Activated T-helper 1 cell treated with Interleukin-2 at 50 U/mL for 16 hours (primary cell): ENCODE measurements at places on chromosomes 16 and 17.

DNA sequence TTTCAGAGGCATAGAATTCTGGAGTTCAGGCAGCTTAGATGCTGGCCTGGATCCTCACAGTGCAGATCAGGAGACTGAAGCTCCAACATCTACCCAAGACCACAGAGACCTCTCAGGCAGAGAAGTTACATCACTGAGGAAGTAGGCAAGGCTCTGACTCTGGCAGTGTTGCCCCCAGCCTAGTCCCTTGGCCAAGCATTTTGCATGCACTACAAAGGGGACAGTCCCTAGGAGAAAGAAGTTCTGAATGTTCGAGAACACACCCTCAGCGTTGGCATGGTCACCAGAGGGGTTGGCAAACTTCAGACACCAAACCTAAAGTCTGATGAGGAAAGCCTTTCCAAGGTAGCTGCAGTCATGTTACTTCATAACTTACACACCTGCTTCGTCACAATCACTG is 2.5 kb downstream of the RANBP10 start:
- no peak for DNase-seq

DNA sequence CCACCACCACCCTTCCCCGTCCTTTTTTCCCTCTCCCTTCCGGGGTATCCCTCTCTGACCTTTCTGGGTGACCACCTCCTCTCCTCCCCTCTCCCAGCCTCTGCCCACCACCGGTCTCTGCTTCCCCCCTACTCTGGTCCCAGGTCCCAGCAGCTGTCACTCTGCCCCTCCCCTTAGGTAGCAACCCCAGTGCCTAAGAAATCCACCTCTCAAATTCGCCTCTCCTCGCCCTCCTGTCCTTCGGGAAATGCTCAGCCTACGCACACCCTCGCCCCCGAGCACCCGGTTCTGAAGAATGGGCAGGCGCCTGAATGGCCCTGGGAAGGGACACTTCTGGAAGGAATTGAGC is 775 bp upstream of the SP6 start:
- no peak for DNase-seq

DNA sequence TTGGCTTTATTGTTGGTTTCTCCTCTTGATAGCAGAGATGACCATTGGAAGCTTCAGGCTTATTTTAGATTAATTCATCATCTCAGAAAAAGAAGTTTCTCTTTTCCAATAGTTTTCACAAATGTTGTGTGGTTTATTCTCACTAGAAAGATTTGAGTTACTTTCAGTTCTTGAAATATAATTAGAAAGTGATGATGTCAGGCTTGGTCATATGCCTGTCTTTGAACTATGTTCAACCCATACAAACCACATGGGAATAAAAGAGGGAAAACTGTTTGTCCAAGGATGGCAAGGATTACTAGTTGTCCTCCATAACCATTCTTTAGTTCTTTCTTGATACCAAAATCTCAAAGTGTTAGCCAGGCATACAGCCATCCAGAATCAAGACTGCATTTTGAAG is 3.7 kb upstream of the HS3ST2 start:
- DNase-seq: no peak

- no peak for DNase-seq
Measured at GRCh38 chr16:29310852-29311314, 95.6 kb downstream of the NPIPB11 start.

GRCh38 chr16:88491560-88492310 is 38.7 kb downstream of the ZFPM1 start:
- DNase-seq: no peak

GRCh38 chr17:42337442-42337841 is 49.1 kb downstream of the STAT5A start:
- DNase-seq: peak; percentile 56

- DNase-seq: no peak
Measured at GRCh38 chr17:79072544-79072943, 2.1 kb upstream of the ENGASE start.

DNA sequence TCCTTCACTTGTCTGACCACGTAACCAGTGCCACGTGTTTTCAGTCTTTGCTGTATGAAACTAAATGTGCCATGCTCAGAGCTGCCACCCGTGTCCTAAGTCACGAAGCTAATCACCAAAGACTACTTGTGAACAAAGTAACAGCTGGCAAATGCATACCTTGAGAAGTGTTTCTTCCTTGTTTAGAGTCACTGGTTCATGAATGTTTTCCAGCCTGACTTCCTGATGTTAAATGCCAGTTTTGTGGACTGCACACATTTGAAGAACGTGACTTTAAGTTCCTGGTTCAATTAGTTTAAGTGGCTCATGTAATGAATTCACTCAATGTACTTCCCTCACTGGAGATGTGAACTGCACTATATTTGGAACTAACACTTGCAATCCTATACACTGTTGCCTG is 19.9 kb upstream of the KPNB1 start:
- DNase-seq: no peak

DNA sequence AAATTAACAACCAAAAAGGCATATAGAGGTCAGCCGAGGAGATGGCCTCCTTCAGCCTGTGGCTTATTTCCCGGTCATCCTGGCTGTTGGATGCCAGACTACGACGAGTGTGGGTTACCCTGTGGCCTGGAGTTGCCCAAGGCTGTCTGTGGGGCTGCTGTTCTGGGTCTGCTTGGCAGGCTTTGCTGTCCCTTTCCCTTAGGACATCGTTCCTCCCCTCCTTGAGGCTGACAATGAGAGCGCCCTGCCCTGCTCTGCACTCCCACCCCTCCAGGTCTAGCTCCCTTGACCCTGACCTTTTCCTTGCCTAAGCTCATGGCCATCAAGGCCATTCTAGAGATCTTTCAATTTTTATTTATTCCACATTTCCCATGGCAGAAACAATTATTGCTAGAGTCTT is 1.9 kb upstream of the CBFB start:
- no peak for DNase-seq

DNA sequence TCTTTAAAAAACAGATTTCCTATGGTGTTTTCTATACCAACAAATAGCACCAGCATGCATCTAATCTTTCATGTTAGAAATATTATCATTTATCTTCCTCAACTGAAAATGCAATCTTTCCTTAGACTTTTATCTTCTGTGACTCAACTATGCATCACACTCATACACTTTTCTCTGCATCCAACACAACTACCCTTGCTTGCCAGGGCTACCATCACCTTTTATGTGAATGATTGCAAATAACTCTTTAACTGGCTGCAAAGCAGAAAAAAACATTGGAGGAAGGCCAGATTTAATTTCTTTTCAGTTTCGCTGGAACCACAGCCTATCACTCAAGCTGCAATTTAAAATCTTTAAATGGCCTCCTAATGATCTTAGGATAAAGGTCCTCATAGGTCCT is 212.9 kb downstream of the CDH8 start:
- no peak for DNase-seq

- DNase-seq: no peak
Measured at GRCh38 chr16:11996433-11997330, 20.1 kb downstream of the SNX29 start.

DNA sequence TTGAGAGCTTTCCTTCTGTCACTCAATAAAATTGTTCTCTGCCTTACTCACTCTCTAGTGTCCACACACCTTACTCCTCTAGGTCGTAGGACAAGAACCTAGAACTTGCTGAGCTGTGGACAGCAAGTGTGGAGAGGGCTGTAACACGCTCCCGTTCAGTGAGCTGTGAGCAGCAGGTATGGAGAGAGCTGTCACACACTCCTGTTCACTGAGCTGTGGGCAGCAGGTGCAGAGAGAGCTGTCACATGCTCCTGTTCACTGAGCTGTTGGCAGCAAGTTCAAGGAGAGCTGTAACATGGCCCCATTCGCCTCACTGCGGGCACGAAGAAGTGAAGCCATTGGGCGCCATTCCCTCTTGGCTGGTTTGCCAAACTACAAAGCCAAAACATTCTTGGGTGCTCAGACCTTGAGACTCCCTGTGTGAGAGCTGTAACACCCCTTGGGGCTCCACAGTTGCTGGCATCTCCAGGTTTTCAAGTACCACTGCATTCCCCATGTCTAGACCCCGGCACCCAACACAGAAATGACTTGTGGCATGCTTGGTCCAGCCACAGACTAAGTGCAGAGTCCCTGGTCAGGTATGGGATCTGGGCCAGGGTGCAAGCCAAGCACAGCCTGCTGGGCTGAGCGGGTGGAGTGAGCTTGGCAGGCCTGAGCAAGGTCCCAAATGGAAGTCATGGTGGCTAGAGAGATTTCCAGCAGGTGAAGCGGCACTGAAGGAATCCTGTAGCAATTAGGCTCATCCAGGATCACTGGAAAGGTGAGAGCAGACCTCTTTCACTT is 608.0 kb upstream of the CDH8 start:
- DNase-seq: no peak

- no peak for DNase-seq
Measured at GRCh38 chr16:16148755-16149154, 74.5 kb downstream of the ABCC6 start.

DNA sequence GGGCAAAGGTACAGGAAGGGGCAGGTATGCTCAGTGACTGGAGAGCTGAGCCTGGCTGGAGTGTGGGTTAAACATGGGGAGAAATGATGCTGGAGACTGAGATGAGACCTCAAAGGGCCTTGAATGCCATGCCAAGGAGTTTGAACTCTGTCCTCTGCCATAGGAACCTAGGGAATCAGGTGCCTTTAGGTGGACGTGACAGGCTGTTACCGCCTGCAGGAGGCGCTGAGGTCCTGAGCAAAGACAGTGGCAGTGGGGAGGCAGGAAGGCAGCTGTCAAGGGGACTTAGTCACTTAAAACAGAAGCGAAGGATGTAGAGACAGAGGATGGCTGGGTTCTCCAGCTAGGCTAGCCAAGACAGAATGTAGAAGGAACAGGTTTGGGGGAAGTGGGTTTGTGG is 9.1 kb downstream of the PSMB3 start:
- DNase-seq: no peak

GRCh38 chr16:86362155-86362849 is 148.0 kb upstream of the FOXF1 start:
- DNase-seq: no peak

- no peak for DNase-seq
Measured at GRCh38 chr17:82956146-82956725, 116.4 kb upstream of the ZNF750 start.

DNA sequence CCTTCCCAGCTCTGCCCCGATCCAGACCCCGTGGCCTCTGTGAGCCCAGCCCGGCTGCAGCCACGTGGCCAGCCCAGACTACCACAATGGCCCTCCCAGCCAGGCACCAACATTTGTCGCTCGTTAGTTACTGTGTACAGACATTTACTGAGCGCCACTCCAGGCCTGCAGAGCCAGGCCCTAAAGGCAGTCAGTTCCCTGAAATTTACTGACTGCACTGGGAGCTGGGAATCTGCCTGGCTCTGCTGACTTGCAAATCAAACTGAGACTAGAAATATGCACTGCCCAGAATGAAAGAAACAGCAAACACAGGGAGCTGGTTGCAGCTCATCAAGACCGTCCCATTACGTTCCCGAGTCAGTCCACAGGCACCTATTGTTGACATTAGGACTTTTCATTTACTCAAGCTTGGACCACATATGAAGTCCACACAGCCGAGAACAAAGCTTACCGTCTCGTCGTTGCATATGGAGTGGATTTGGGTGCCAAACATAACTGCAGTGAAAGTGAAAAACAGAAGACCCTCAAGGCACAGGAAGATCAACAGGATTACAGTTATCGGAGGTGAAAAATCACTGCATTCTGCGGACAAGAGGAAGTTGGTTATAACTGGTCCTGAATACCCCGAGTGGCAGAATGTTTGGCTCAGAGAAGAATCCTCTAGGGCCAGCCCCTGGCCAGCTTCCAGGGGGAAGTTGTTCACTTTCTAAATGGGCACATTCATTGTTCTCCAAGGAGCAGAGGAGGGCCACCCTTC is 34.5 kb downstream of the ZDHHC7 start:
- DNase-seq: no peak

GRCh38 chr17:59000022-59000421 is 106.7 kb downstream of the TRIM37 start:
- DNase-seq: no peak

DNA sequence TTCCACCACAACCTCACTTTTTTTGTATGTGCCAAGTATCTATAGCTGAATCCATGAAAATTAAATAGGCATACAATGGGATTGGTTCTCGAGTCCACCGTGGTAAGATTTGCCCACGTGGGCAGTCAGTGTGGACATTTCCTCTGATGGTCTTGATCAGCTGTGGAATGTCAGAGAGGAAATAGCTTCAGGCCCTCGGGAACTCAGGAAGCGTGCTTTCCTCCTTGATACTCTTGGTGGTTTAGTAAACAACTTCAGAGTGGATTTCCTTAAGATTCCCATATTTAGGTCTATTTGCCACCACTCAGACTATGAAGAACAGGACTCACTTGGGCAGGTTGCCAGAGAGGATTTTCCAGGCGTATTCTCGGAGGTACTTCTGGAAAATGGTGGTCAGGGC is 152.5 kb downstream of the VPS53 start:
- DNase-seq: no peak

DNA sequence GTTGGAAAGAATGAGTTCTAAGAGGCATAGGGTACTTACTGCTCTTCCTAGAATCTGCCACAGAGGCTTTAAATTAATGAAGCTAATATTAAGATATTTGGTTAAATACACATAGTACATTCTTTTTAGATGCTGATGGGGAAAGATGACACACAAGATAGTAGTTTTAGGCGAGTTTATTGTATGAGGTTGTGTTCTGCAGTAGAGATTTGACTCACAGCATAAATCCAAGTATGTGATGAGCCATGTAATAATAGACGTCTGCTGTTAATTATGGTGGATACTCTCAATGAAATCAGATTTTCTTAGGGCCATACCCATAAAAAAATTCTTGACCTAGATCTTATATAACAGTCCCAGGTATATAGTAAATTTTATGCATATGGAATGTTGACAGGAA is 8.0 kb downstream of the TNRC6C start:
- DNase-seq: no peak

DNA sequence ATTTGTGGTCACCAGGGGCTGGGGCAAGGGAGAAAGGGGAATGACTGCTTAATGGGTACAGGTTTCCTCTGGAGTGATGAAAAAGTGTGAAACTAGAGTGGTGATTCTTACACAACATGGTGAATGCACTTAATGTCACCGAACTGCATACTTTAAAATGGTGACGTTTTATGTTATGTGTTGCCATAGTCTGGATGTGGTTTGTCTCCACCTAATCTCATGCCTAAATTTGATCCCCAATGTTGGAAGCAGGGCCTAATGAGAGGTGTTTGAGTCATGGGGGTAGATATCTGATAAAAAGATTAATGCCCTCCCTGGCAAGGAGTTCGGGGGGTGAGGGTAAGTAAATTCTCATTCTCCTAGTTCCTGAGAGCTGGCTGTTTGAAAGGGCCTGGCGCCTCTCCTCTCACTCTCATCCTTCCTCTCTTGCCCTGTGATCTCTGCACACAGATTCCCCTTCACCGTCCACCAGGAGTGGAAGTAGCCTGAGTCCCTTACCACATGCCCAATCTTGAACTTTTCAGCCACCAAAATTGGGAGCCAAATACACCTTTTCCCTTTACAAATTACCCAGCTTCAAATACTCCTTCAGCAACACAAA is 15.3 kb downstream of the XPO6 start:
- no peak for DNase-seq

GRCh38 chr17:62657145-62657665 is 29.7 kb downstream of the MRC2 start:
- no peak for DNase-seq

GRCh38 chr17:51180486-51180885 is 14.3 kb downstream of the NME2 start:
- DNase-seq: no peak

GRCh38 chr17:69856946-69857345 is 218.1 kb upstream of the KCNJ16 start:
- DNase-seq: no peak

- no peak for DNase-seq
Measured at GRCh38 chr16:80280557-80280956, 260.2 kb upstream of the DYNLRB2 start.

GRCh38 chr17:78360371-78361224 is 721 bp upstream of the SOCS3 start:
- DNase-seq: peak; percentile 82
